ENCODE measurements at places on chromosomes 3 and 15.

- DNase-seq, result no peak
These were observed 211.8 kb downstream of the MCTP2 start for GRCh38 chr15:94443186-94443585.

GRCh38 chr3:138397983-138398382, 36.4 kb upstream of the ESYT3 start:
- no peak for DNase-seq

DNA sequence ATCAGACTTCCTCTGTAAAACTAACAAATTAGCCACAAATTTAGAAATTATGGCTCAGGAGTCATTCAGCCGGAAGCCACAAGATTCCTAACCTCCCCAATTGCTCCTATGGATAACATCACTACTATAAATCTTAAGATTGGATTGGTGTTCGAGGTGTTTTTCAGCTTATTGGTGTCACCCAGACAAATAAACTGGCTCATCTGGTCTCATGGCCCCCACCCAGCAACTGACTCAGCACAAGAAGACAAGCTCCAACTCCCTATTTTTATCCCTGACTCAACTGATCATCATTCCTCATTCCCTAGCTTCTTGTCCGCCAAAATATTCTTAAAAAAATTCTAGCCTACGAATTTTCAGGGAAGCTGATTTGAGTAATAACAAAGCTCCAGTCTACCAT, 135.1 kb upstream of the STRIT1 start:
- DNase-seq, result no peak

GRCh38 chr3:183161552-183162336, 790 bp downstream of the LAMP3 start:
- DNase-seq, result no peak

GRCh38 chr15:94162939-94163338, 68.4 kb upstream of the MCTP2 start:
- DNase-seq, result no peak

DNA sequence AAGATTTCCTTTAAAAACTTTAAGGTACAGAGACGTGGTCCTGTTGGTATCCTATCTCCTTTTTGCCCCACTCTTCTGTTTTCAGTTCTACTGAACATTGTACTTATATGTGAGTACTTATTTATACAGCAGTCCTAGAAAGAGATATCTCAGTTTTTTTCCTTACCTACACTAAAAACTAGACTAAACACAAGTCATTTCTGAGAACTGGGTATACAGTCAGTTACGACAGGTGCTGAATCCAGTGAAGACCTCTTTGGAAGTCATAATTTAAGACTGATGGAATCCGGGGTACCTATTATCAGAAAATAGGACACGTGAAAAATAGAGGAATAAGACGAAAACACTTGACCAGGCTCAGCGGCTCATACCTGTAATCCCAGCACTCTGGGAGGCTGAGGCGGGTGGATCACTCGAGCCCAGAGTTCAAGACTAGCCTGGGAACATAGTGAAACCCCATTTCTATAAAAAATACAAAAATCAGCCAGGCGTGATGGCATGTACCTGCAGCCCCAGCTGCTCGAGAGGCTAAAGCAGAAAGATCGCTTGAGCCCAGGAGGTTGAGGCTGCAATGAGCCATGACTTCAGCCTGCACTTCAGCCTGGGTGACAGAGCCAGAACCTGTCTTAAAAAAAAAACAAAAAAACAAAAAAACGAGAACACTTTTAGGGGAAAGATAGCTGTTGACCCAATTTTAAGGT, 76.3 kb downstream of the KLHL25 start:
- no peak for DNase-seq

- DNase-seq, result no peak
These were observed 15.7 kb downstream of the PLEKHO2 start for GRCh38 chr15:64857421-64857820.

GRCh38 chr15:86213420-86213819, 133.7 kb downstream of the AGBL1 start:
- no peak for DNase-seq

DNA sequence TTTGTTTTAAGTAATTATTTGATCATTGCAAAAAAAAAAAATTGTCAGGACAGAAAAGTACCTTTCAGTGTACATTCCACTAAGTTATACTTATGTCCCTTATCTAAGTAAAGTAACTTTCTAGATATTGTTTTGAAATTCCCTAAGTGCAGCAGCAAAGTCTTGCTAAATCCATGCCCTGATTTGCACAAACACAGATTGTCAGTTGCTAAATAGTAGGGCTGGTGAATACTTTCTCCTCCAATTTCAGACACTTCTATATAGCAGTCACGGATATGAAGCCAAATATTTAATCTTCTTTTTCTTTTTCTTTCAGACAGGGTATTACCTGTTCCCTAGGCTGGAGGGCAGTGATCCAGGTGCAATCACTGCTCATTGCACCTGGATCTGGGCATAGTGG, 12.9 kb downstream of the LRRC2 start:
- DNase-seq, result no peak

All from RWPE2 (cell line).